ENCODE measurements at places on chromosomes 7 and 10. TPM values are rescaled to one million over a fixed set of nuclear protein-coding genes. Genes with fewer than 3 reads are reported as not detected.

DNA sequence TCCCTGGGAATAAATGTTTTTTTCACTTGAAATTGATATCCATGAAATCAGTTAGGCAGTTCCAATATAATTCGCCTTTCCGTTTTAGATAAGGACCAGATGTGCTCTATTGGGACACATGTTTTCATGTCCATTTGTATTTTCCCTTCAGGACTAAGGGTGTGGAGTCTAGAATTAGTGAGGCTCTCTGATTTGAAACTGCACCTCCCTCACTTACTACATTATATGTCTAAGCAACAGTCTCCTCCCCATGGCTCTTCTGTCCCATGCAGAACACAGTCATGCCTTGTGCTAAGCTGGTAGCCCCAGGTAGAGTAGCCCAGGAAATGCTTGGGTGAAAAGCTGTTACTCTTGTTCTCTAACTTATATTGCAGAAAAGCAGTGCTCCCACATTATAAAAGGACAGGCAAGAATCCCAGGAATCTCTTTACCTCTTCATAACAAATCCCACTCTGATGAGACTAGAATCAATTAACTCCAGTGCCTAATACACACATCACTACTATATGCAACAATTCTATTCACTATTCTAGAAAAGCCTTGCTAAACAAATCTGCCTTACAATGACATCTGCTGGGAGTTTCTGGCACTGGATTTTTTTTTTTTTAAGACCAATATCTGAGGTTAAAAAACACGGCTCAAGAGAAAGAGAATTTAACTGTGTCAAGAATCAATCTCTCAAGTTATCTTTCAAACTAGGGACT lies 293.9 kb downstream of the SNX13 start:
- peak; percentile 50 for DNase-seq

DNA sequence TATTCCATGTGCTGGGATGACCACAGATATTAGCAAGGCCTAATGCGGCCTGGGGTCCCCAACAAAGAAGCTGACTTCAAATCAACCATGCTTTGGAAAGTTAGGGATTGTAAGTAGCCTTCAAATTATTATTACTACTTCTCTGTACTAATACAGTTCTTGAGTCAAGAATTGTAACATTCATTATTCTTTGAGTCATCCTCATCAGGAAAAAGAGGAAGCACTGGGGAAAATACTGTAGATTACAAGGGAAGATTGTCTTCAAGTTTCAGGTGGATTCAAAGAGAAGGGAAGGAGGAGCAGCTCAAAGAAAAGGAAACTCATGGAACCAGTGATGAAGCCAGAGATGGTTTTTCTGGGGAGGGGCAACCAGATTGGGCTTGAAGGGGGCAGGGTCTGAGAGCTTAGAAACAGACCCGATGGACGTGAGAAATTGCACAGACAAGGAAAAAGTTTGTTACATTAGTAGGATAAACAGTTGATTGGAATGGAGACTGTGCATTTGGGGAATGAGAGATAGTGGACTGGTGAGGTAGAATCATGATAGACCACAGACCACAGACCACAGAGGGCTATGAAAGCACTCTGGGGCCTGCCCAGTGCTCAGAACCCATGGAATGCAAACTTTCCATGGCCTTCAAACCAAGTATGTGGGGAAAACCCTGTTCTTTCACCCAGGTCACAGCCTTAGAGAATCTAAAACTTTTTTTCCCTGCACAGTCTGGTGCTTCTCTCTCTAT lies 209.9 kb downstream of the ZNF365 start:
- DNase-seq = no peak

- no peak for DNase-seq
These were observed 392.0 kb downstream of the PAXIP1 start for GRCh38 chr7:154610903-154611302.

GRCh38 chr7:117901089-117901797 lies 28.0 kb upstream of the CTTNBP2 start:
- no peak for DNase-seq

GRCh38 chr7:146116521-146117222 lies at the start of gene CNTNAP2:
TSS of gene CNTNAP2 (plus strand) at chr7:146116801. CDS start at chr7:146116877, 76 bp downstream.
- DNase-seq = peak; percentile 62

- DNase-seq = peak; percentile 45
These were observed 118.9 kb downstream of the APBB1IP start for GRCh38 chr10:26556748-26557640.

- no peak for DNase-seq
These were observed 239.7 kb downstream of the DNAJB9 start for GRCh38 chr7:108809356-108809755.

SERPINE1 gene
- 5.2 TPM for polyA plus RNA-seq

NKX1-2 gene
- polyA plus RNA-seq = not detected

ACSM6 gene
- not detected for polyA plus RNA-seq

TCAF1 gene
- 186 TPM for polyA plus RNA-seq

C10orf67 gene
- 0.24 TPM for polyA plus RNA-seq

NUTM2A gene
- 3.0 TPM for polyA plus RNA-seq

Measured in muscle of back (tissue), 13 donors.